ENCODE measurements at places on chromosomes 7 and 10. TPM values are rescaled to one million over a fixed set of nuclear protein-coding genes. Genes with fewer than 3 reads are reported as not detected.

The VWA2 gene
- not detected for total RNA-seq

The HYCC1 gene
- total RNA-seq, result 27.9 TPM

The BNIP3 gene
- total RNA-seq, result 115 TPM

The LRWD1 gene
- 20.7 TPM for total RNA-seq

DNA sequence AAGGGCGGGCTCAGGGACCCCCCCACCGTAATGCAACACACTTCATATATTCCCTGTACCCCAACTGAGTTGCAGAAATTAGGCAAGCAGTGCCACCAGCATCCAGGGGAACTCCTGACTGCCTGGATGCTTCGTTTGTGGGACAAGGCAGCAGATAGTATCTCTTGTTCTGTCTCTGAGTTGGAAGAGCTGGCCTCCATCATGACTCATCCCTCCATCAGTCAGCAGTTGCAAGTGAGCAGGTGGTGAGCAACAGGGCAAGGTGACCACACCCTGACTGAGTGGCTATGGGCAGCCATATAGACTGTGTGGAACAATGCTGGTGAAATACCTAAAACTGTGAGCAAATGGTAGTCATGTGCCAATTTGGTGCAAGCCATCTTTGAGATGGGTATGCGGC, 22.8 kb upstream of the ADAMTS14 start:
- H3K4me1 ChIP-seq, result no peaks in the 10 kb centered on the region
- no peak overlapping the region for H3K4me3 ChIP-seq
- no peak for DNase-seq

- no peak overlapping the region for H3K27ac ChIP-seq
- H3K4me3 ChIP-seq, result no peak overlapping the region
- peaks cover 28% of the 10 kb centered on the region for H3K36me3 ChIP-seq
- DNase-seq, result no peak
- no peaks in the 10 kb centered on the region for H3K27me3 ChIP-seq
These were observed 248.2 kb upstream of the KLF14 start for GRCh38 chr7:130982160-130982638.

All from activated naive CD8-positive, alpha-beta T cell treated with anti-CD3 and anti-CD28 coated beads for 36 hours (primary cell).